ENCODE measurements at places on chromosomes 6 and 20.

DNA sequence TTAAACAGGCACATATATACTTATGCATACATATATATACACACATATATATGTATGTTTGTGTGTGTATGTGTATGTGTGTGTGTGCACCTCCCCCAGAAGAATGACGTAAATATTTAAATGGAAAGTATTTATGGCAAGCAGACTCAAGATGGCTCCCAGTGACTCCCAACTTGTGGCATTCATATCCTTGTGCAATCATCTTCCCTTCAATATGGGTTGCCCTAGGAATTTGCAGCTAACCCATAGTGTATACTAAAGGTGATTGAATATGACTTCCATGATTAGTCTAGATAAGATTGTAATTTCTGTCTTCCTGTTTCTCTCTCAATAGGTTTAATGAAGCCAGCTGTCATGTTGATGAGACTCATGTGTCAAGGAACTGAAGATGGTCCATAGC, 127.6 kb downstream of the TRDN start:
- DNase-seq, result no peak

DNA sequence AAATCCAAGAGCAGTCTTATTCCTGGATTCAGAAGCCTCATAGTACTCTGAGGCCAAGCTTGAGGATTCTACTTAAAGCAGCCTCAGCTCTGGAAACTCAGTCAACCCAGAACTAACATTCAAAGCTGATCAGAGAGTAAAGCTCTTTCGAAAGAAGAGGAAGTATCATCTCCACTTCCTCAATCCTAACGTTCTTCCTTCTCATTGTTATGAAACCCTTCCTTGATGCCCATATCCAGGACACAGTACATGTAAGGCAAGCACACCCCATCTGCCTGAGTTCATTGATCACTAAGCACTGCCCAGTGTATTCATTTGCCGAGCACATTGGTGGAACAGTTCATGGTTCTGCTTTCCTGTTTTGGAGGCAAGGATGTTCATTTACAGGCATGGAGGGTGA, at the start of gene IPCEF1:
IPCEF1 (minus strand) TSS at position 114 of the 400 bp plus-strand sequence. CDS start 90,856 bp downstream, outside the sequence.
- no peak for DNase-seq

GRCh38 chr6:109052852-109053251, 41.8 kb downstream of the SESN1 start:
- DNase-seq, result no peak

GRCh38 chr6:29727637-29728036, 4.4 kb downstream of the HLA-F start:
- no peak for DNase-seq

GRCh38 chr6:158559338-158559894, 475 bp upstream of the TMEM181 start:
- DNase-seq, result no peak

GRCh38 chr6:16108921-16109658, 19.8 kb upstream of the MYLIP start:
- no peak for DNase-seq

DNA sequence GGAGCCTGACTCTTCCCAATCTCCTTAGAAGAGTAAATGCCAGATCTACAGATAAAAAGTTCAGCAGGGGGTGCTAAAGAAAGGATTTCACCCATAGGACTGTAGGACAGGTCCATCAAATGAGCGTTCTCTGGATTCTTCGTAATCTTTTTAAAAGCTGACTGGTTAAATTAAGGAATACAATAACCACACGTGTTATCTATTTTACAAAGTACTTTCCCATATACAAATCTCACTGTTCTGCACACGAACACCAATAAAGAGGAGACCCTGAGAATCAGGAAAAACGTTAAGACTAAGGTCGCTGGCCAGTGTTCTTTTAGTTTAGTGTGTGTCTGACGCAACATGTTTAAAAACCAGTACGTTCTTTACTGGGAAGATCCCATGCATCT, 542 bp downstream of the TUBE1 start:
- DNase-seq, result no peak
